ENCODE measurements at places on chromosomes 3 and 15. TPM values are rescaled to one million over a fixed set of nuclear protein-coding genes. Genes with fewer than 3 reads are reported as not detected.

GRCh38 chr3:152379415-152380042 lies 110.8 kb downstream of the MBNL1 start:
- no peaks in the 10 kb centered on the region for H3K36me3 ChIP-seq
- H3K27me3 ChIP-seq: no peaks in the 10 kb centered on the region
- DNase-seq: no peak
- H3K4me3 ChIP-seq: no peak overlapping the region

DNA sequence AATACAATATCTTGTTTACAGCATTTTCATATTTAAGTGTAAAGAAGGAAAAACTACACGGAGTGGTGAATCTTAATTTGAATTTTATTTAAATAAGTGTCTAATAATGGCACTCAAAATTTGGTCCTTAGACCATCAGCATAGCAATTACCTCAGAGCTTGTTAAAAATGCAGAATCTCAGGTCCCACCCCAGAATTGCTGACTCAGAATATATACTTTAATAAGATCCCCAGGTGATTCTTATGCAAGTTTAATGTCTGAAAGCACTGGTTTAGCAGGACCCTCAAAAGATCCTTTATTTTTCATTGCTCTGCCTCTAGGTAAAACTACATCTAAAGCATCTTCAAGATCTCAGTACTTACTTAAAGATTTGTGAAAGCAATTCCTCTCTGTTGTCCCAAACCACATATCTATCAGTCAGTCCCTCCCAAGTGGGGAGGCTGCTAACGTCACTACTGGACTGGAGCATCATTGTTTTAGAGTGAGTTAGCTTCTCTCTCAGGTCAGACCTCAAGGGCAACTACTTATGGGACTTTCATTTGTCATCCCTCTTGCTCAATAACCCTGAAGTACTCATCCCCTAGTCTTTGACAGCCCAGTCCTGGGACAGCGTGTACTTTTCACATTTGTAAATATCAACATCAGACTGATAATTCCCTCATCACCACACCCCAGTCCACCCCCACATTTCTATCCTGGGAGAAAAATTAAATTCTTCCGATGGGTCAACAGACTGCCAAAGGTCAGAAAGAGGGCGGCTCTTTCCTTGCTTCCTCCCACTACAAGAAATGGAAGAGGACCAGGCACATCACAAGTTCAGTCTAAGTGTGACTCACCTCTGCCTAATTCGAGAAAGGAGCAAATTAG lies 76.7 kb downstream of the CBLB start:
- H3K36me3 ChIP-seq: no peaks in the 10 kb centered on the region
- H3K27ac ChIP-seq: no peak overlapping the region
- DNase-seq: no peak
- H3K4me1 ChIP-seq: peaks cover 4% of the 10 kb centered on the region

DNA sequence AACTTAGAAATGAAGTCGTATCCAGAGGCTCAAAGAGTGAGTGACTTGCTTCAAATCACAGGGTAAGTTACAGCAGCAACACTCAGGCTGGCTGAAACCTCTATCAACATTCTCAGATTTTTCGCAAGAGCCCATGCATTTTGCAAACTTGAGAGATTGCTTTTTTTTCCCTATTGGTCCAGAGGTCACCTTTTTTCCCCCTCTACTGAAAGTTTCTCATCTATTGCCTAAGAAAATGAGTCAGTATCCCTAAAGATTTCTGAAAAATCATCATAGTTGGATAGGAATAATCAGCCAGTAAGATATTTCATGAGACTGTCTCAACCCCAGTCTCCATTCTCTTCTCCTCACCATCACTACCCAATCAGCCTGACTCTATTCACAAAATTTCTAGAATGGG lies 410.6 kb downstream of the FOXP1 start:
- DNase-seq: peak; percentile 91
- H3K27me3 ChIP-seq: no peaks in the 10 kb centered on the region
- H3K27ac ChIP-seq: peak overlapping the region; percentile 81
- peaks cover 34% of the 10 kb centered on the region for H3K4me1 ChIP-seq

UTS2B gene
- 0.32 TPM for total RNA-seq

- H3K36me3 ChIP-seq: peaks cover 10% of the 10 kb centered on the region
- H3K4me1 ChIP-seq: no peaks in the 10 kb centered on the region
- no peak overlapping the region for H3K27ac ChIP-seq
Observed at GRCh38 chr15:52636459-52636858, 42.7 kb downstream of the ATOSA start.

- peaks cover 7% of the 10 kb centered on the region for H3K4me1 ChIP-seq
- DNase-seq: no peak
- H3K4me3 ChIP-seq: no peak overlapping the region
Observed at GRCh38 chr3:142165194-142165593, 15.8 kb upstream of the TFDP2 start.

GRCh38 chr3:99925584-99926230 lies 108.0 kb downstream of the CMSS1 start:
- no peaks in the 10 kb centered on the region for H3K36me3 ChIP-seq
- H3K4me3 ChIP-seq: no peak overlapping the region
- DNase-seq: peak; percentile 70
- no peak overlapping the region for H3K27ac ChIP-seq

DNA sequence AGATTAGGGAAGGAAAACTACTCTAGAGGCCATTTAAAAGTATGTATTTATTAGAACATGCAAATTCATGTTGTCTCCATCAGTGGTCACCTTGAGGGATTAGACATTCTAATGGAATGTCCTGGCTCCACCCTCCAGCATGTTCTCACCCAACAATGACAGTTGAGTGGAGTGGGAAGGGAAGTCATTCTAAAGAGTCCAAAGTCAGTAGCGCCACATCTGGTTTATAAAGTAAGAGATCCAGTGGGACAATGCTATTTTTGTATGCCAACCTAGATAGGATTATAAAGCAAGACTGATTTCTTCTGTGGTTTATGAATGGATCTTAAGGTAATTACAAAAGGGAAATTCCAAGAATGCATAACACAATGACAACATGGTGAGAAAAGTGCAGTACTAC lies 33.3 kb downstream of the SLC24A1 start:
- no peaks in the 10 kb centered on the region for H3K27me3 ChIP-seq
- no peak for DNase-seq
- no peaks in the 10 kb centered on the region for H3K36me3 ChIP-seq
- no peak overlapping the region for H3K4me3 ChIP-seq

GRCh38 chr3:37861620-37862041 lies at the start of gene CTDSPL:
TSS of gene CTDSPL (plus strand) at chr3:37861880. CDS start at chr3:37862200, 320 bp downstream.
- H3K27me3 ChIP-seq: no peaks in the 10 kb centered on the region
- H3K4me1 ChIP-seq: no peaks in the 10 kb centered on the region
- DNase-seq: peak; percentile 76
- H3K4me3 ChIP-seq: peak within 1 kb of the TSS; percentile 61
- H3K27ac ChIP-seq: peak within 1 kb of the TSS; percentile 24

SPINK8 gene
- total RNA-seq: not detected

GRCh38 chr15:52679232-52680040 lies at the start of gene ATOSA:
TSS of gene ATOSA (minus strand) at chr15:52679388. CDS start at chr15:52678021, 1,367 bp downstream.
- peaks cover 11% of the 10 kb centered on the region for H3K36me3 ChIP-seq
- H3K4me1 ChIP-seq: peaks cover 21% of the 10 kb centered on the region
- H3K27me3 ChIP-seq: no peaks in the 10 kb centered on the region

DTWD1 gene
- 10.6 TPM for total RNA-seq

GRCh38 chr3:195094191-195094921 lies 176.6 kb downstream of the XXYLT1 start:
- no peaks in the 10 kb centered on the region for H3K27me3 ChIP-seq
- no peaks in the 10 kb centered on the region for H3K36me3 ChIP-seq
- H3K27ac ChIP-seq: no peak overlapping the region

DNA sequence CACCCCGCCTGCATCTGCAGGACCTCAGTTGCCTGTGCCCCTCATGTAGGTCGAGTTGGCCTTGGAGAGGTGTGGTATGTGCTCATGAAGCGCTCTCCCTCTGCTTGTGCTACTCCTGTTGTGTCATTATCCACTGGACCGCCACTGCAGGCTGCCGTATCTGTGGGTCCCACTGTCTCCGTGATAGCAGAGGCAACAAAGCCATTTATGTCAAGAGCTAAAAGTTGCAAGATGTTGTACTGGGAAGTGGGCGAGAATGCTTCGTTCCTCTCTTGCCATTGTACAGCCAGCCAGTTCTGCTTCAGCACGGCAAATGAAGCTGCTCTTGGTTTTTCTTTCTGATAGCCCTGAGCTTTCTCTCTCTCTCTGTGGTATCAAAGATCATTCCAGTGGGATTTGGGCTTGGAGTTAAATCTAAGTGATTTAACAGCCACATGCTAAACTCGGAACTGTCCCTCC lies 89.0 kb downstream of the TMEM212 start:
- H3K36me3 ChIP-seq: no peaks in the 10 kb centered on the region
- H3K27ac ChIP-seq: no peak overlapping the region
- H3K27me3 ChIP-seq: no peaks in the 10 kb centered on the region
- DNase-seq: no peak
- no peak overlapping the region for H3K4me3 ChIP-seq

- H3K27me3 ChIP-seq: no peaks in the 10 kb centered on the region
- no peaks in the 10 kb centered on the region for H3K36me3 ChIP-seq
- H3K4me3 ChIP-seq: no peak overlapping the region
- H3K27ac ChIP-seq: no peak overlapping the region
- H3K4me1 ChIP-seq: no peaks in the 10 kb centered on the region
- no peak for DNase-seq
Observed at GRCh38 chr3:98232489-98232888, 31.6 kb upstream of the OR5H6 start.

OPA1 gene
- 52.0 TPM for total RNA-seq

GRM2 gene
- total RNA-seq: 0.69 TPM

DUOXA2 gene
- total RNA-seq: not detected

GRCh38 chr3:152496286-152496685 lies 227.6 kb downstream of the MBNL1 start:
- DNase-seq: peak; percentile 16
- H3K4me3 ChIP-seq: no peak overlapping the region
- H3K27ac ChIP-seq: no peak overlapping the region
- H3K4me1 ChIP-seq: no peaks in the 10 kb centered on the region

CIDEC gene
- not detected for total RNA-seq

- H3K36me3 ChIP-seq: no peaks in the 10 kb centered on the region
- H3K4me3 ChIP-seq: no peak overlapping the region
- peaks cover 53% of the 10 kb centered on the region for H3K27me3 ChIP-seq
- no peaks in the 10 kb centered on the region for H3K4me1 ChIP-seq
Observed at GRCh38 chr3:125967156-125967555, 1.8 kb upstream of the ROPN1B start.

PEX11A gene
- total RNA-seq: 11.8 TPM

APOD gene
- not detected for total RNA-seq

IQCF5 gene
- total RNA-seq: not detected

- H3K4me3 ChIP-seq: no peak overlapping the region
- H3K4me1 ChIP-seq: peaks cover 8% of the 10 kb centered on the region
- no peaks in the 10 kb centered on the region for H3K36me3 ChIP-seq
- DNase-seq: no peak
- H3K27ac ChIP-seq: peak overlapping the region; percentile 70
Observed at GRCh38 chr15:71133747-71134472, 18.6 kb downstream of the THSD4 start.

DNA sequence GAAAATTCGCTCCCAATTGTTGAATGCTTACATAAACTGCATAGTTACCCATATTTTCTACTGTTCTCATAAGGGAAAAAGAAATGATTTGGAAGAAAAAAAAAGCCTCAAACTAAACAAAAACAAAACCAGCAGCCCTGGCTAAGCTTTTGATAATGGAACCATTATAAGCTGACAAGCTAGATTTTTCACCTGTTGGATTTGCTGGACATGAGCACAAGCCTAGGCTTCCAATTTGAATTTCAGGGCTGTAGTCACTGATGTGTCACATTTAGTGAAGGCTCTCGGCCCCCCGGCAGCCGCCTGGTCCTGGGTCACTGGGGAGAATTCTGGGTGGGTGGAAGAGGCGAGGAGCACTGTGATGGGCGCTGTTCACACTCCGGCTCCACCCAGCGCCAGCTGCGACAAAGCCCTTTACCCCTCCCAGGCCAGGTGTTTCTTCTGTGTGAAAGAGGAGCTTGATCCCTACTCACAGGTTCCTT lies 4.6 kb downstream of the FBXL22 start:
- H3K27me3 ChIP-seq: peaks cover 8% of the 10 kb centered on the region
- H3K4me1 ChIP-seq: peaks cover 36% of the 10 kb centered on the region
- peak overlapping the region; percentile 47 for H3K4me3 ChIP-seq
- DNase-seq: no peak
- H3K36me3 ChIP-seq: no peaks in the 10 kb centered on the region
- no peak overlapping the region for H3K27ac ChIP-seq

DNA sequence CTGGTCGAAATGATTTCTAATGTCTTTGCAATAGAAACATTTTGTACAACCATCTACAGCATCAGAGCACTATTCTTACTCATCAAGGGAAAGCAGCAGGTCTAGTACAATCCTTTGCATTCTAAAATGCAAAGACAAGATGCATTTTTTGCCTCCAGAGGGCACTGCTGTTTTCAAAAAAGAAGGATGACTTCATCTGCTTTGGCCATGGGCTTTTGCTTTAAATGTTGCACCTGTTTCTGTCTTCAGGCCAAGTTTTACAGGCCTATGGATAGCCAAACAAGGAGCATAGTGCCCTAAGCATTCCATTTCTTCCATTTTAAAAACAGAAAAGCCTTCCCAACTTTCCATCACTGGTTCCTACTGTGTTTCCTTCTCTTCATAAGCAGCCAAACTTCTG lies 3.4 kb downstream of the PARP9 start:
- H3K27ac ChIP-seq: no peak overlapping the region
- H3K4me3 ChIP-seq: no peak overlapping the region
- H3K4me1 ChIP-seq: no peaks in the 10 kb centered on the region
- peaks cover 10% of the 10 kb centered on the region for H3K27me3 ChIP-seq

DNA sequence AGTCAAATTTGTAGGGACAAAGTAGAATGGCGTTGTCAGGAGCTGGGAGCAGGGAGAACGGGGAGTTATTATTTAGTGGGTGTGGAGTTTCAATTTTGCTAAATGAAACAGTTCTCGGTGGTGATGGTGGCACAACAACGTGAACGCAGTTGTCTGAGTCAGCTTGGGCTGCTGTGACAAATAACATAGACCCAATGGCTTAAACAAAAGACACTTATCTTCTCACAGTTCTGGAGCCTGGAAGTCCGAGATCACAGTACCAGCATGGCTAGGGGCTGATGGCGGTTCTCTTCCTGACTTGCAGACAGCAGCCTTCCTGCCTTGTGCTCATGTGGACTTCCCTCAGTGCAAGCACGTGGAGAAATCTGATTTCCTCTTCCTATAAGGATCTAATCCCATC lies 90.2 kb downstream of the CHSY1 start:
- no peak overlapping the region for H3K4me3 ChIP-seq
- no peaks in the 10 kb centered on the region for H3K36me3 ChIP-seq

- no peaks in the 10 kb centered on the region for H3K36me3 ChIP-seq
- no peak overlapping the region for H3K4me3 ChIP-seq
- peaks cover 27% of the 10 kb centered on the region for H3K4me1 ChIP-seq
- DNase-seq: no peak
- peak overlapping the region; percentile 55 for H3K27ac ChIP-seq
Observed at GRCh38 chr3:185734725-185735096, 90.1 kb downstream of the IGF2BP2 start.

GRCh38 chr3:74531491-74531890 lies 83.0 kb downstream of the CNTN3 start:
- H3K27me3 ChIP-seq: no peaks in the 10 kb centered on the region
- H3K4me1 ChIP-seq: no peaks in the 10 kb centered on the region
- H3K27ac ChIP-seq: no peak overlapping the region
- H3K36me3 ChIP-seq: no peaks in the 10 kb centered on the region
- no peak for DNase-seq
- no peak overlapping the region for H3K4me3 ChIP-seq

CXCR6 gene
- not detected for total RNA-seq

KLHL6 gene
- 0.04 TPM for total RNA-seq

FAM107A gene
- not detected for total RNA-seq

PTPRG gene
- total RNA-seq: 45.7 TPM

- peaks cover 5% of the 10 kb centered on the region for H3K4me1 ChIP-seq
- H3K27me3 ChIP-seq: no peaks in the 10 kb centered on the region
- no peak overlapping the region for H3K4me3 ChIP-seq
- H3K27ac ChIP-seq: no peak overlapping the region
- DNase-seq: peak; percentile 93
- no peaks in the 10 kb centered on the region for H3K36me3 ChIP-seq
Observed at GRCh38 chr3:197309528-197310361, 11.3 kb upstream of the DLG1 start.

NOX5 gene
- 0.12 TPM for total RNA-seq
